CD4-positive, CD25-positive, alpha-beta regulatory T cell (primary cell): ENCODE measurements at places on chromosomes 13 and 19. TPM values are rescaled to one million over a fixed set of nuclear protein-coding genes. Genes with fewer than 3 reads are reported as not detected.

The CADM4 gene
- total RNA-seq, result 0.30 TPM

The RUBCNL gene
- total RNA-seq, result not detected

The ZFP36 gene
- total RNA-seq, result 1,400 TPM

The CALR3 gene
- not detected for total RNA-seq

The TMEM145 gene
- not detected for total RNA-seq

The FBN3 gene
- 0.07 TPM for total RNA-seq

The APC2 gene
- 0.25 TPM for total RNA-seq

The NLRP11 gene
- not detected for total RNA-seq

The UHRF1 gene
- total RNA-seq, result 2.2 TPM

The SULT2B1 gene
- total RNA-seq, result not detected

The CD70 gene
- 24.3 TPM for total RNA-seq

The KIR2DL1 gene
- not detected for total RNA-seq

The HSH2D gene
- 45.5 TPM for total RNA-seq

The ZNF568 gene
- 8.3 TPM for total RNA-seq

The LILRA2 gene
- not detected for total RNA-seq

The EFNB2 gene
- 0.49 TPM for total RNA-seq

The PROZ gene
- not detected for total RNA-seq

The MIA gene
- total RNA-seq, result not detected

The ATP8A2 gene
- total RNA-seq, result 0.30 TPM

The TICAM1 gene
- total RNA-seq, result 28.5 TPM

The SBSN gene
- total RNA-seq, result not detected

The ATP12A gene
- total RNA-seq, result 0.17 TPM

The MAST1 gene
- total RNA-seq, result 0.94 TPM

The SYCN gene
- total RNA-seq, result not detected

The LGI4 gene
- 0.64 TPM for total RNA-seq

The N4BP2L2 gene
- 242 TPM for total RNA-seq

The GIPR gene
- total RNA-seq, result 9.3 TPM

The TMEM255B gene
- total RNA-seq, result 1.3 TPM

The GRIK5 gene
- total RNA-seq, result 0.52 TPM

The TMEM238 gene
- 15.9 TPM for total RNA-seq

The GPR183 gene
- 206 TPM for total RNA-seq

The MIPEP gene
- 4.9 TPM for total RNA-seq

The NOVA2 gene
- total RNA-seq, result not detected

The ATP4B gene
- not detected for total RNA-seq

The URAD gene
- total RNA-seq, result not detected

The ZNF729 gene
- total RNA-seq, result not detected

The OSCAR gene
- total RNA-seq, result not detected

The ZNF541 gene
- total RNA-seq, result 0.52 TPM

The SAFB gene
- total RNA-seq, result 204 TPM

The CNFN gene
- total RNA-seq, result not detected

The ZNF677 gene
- total RNA-seq, result 4.3 TPM

The SIGLEC12 gene
- not detected for total RNA-seq

The GAPDHS gene
- not detected for total RNA-seq

The ELOF1 gene
- total RNA-seq, result 48.9 TPM

The RDH8 gene
- total RNA-seq, result not detected

The SLC1A6 gene
- 0.59 TPM for total RNA-seq

The C5AR1 gene
- total RNA-seq, result 0.91 TPM

The DIRAS1 gene
- total RNA-seq, result not detected

The C19orf67 gene
- not detected for total RNA-seq

The ACTN4 gene
- 323 TPM for total RNA-seq

The CD209 gene
- not detected for total RNA-seq

The GPI gene
- 116 TPM for total RNA-seq

The ZNF649 gene
- 9.3 TPM for total RNA-seq

The STK24 gene
- 141 TPM for total RNA-seq
